Stimulated activated CD4-positive, alpha-beta T cell treated with anti-CD3 and anti-CD28 coated beads, Interleukin-1b, Interleukin-23, amount 100 ng/mL, for 1 hour (primary cell): ENCODE measurements at places on chromosomes 5 and 9.

DNA sequence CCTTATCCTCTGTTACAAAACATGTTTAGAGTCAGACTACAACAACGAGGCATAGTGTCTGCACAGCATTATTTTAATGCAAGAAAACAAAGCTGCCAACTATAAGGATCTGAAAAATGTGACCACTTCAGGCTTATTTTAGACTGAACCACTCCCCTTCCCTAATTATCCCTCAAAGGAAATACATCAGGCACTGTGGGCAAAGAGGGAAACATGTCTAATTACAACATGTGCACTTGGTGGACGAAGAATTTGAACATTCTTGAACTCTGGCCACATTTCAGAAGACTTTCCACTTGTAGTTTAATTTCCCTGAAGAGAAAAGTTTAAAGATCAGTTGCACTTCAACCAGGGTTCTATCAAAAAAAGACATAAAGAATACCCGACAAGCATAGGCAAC, 3.8 kb downstream of the MTMR12 start:
- DNase-seq: no peak

DNA sequence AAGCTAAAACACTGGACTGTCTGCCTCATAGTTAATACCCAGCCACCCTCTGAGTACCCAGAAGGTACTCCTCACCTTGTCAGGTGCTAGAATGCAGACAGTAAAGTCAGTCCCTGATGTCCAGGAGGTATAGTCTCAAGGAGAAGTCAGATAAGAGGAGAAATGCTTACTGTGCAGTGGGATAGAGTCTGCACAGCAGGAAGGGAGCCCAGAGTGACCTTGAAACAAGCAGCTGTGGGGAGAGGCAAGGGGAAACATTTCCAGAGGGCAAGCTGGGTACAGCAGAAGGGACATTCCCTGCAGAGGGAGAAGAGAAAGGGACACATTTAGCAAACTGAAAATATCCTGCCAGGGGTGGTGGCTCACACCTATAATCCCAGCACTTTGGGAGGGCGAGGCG, 122.7 kb downstream of the GCNT1 start:
- no peak for DNase-seq

DNA sequence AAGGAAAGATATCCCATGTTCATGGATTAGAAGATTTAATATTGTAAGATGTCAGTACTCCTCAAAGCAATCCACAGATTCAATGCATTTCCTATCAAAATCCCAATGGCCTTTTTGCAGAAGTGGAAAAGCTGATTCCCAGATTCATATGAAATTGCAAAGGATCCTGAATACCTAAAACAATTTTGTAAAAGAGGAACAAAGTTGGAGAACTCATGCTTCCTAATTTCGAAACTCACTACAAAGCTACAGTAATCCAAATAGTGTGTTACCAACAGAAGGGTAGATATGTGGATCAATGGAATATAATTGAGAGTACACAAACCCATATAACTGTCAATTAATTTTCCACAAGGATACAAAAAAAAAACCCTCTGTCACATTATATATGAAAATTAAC, 154.3 kb upstream of the ZNF618 start:
- DNase-seq: no peak

DNA sequence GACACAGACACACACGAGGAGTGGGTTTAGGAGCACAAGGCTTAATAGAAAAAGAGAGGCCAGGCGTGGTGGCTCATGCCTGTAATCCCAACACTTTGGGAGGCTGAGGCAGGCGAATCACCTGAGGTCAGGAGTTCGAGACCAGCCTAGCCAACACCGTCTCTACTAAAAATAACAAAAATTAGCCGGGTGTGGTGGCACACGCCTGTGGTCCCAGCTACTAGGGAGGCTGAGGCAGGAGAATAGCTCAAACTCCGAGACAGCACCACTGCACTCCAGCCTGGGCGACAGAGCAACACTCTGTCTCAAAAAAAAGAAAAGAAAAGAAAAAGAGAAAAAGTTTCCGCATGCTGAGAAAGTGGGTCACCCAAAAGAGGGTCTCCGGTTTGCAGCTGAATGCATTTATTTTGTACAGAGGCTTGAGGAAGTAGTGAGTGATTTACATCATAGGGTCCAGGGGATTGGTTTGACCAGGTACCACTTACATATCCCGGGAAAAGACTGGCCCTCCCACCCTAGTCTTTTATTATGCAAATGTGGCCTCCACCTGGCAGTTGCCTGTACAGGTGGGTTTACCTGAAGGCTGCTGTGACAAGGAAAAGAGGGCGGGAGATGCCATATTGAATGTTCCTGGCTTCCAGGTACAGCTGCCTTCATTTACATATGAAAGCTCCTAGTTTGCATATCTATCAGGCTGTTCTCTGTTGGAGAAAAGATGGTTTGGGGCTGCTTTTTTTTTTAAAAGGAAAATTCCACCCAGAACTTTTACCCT, 366.2 kb upstream of the GRAMD2B start:
- DNase-seq: no peak

DNA sequence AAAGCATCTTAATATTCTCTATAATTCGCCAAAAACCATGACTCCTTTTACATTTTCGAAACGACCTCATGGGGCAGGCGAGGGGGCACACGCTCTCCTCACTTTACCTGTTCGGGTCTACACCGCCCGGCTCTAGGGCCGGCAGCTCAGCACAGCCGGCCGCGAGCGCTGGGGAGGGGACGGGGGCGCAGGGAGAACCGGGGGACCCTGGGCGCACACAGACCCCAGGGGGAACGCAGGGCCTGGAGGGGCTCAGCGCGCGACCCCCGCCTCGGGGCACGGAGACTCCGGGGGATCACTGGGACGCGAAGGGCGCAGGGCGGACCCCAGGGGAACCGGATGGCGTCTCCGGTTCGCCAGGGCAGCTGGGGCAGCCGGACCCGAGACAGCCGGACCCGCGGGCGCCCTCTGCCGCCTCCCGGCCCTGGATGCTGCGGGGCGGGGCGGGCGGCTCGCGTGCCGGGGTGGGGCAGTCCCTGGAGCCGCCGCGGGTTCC, at the start of gene AHRR:
Gene AHRR (plus strand): TSS at position 485 of the 496 bp plus-strand sequence. CDS start 22,189 bp downstream, outside the sequence.
- DNase-seq: no peak

- DNase-seq: no peak
Measured at GRCh38 chr9:14369011-14369410, 55.1 kb upstream of the NFIB start.

- DNase-seq: no peak
Measured at GRCh38 chr5:535846-536698, 11.8 kb upstream of the SLC9A3 start.

- no peak for DNase-seq
Measured at GRCh38 chr9:129608561-129609481, 12.1 kb downstream of the C9orf50 start.

- DNase-seq: no peak
Measured at GRCh38 chr5:67773411-67774266, 441.9 kb upstream of the PIK3R1 start.

- DNase-seq: no peak
Measured at GRCh38 chr5:164027738-164028137, 522.3 kb downstream of the MAT2B start.
